ENCODE measurements at places on chromosomes 2 and 18. TPM values are rescaled to one million over a fixed set of nuclear protein-coding genes. Genes with fewer than 3 reads are reported as not detected.

The GNLY gene
- polyA plus RNA-seq = 2.6 TPM

The DYNAP gene
- not detected for polyA plus RNA-seq

The RNF152 gene
- polyA plus RNA-seq = 3.6 TPM

The HADHA gene
- polyA plus RNA-seq = 307 TPM

DNA sequence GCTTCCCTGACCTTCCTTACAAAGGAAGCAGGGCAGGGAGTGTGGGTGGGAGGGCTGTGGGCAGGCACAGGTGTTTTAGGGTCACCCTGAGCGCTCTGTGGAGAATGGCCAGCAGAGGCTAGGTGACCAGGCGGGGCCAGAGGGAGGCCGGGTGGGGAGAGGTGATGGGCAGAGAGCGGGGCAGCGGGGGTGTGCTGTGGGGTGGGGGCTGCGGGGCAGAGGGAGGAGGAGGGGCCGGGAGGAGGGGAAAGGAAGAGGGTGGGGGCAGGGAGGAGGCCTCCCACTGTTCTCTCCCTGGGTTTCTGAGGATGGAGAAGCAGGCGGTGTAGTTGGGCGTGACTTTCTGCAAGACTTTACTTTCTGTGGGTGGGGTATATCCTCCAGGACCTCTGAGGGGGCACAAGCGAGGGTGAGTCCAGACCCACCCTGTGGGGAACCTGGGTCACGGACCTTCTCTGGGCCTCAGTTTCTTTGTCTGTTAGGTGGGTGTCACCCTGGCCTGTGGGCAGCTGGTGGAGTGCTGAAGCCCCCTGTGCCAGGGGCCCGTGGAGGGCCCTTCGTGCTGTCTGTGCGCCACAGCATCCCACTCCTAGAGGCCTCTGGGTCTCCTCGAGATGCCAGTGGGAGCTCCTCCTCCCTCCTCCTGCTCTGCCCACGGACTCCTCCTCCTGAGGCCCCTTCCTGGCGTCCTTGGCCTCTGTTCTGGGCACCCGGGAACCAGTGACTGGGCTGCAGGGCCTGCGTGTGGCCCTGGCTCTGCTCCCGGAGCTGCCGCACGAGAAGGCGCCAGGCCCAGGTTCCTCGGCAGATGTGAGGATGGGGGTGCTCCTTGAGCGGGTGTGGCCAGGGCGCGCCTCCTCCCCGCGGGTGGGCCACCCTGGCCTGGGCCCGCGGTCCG, 6.3 kb upstream of the NEU4 start:
- DNase-seq = peak; percentile 54

The CNDP1 gene
- 0.05 TPM for polyA plus RNA-seq

GRCh38 chr2:40281021-40281940, 170.6 kb downstream of the SLC8A1 start:
- DNase-seq = no peak

- DNase-seq = no peak
Measured at GRCh38 chr2:236786751-236787150, 217.1 kb downstream of the ACKR3 start.

The MDH1B gene
- polyA plus RNA-seq = 0.43 TPM

- DNase-seq = no peak
Measured at GRCh38 chr2:68100189-68100588, 37.4 kb upstream of the C1D start.
